Common myeloid progenitor, CD34-positive (primary cell): ENCODE measurements at places on chromosomes 16 and 17.
A peak's percentile ranks its signal among the peaks of the same experiment; 100 is the strongest.

- no peaks in the 10 kb centered on the region for H3K4me1 ChIP-seq
- H3K27ac ChIP-seq: no peak overlapping the region
- DNase-seq: no peak
- no peak overlapping the region for H3K4me3 ChIP-seq
Observed at GRCh38 chr17:52297230-52298010, 138.9 kb upstream of the CA10 start.

DNA sequence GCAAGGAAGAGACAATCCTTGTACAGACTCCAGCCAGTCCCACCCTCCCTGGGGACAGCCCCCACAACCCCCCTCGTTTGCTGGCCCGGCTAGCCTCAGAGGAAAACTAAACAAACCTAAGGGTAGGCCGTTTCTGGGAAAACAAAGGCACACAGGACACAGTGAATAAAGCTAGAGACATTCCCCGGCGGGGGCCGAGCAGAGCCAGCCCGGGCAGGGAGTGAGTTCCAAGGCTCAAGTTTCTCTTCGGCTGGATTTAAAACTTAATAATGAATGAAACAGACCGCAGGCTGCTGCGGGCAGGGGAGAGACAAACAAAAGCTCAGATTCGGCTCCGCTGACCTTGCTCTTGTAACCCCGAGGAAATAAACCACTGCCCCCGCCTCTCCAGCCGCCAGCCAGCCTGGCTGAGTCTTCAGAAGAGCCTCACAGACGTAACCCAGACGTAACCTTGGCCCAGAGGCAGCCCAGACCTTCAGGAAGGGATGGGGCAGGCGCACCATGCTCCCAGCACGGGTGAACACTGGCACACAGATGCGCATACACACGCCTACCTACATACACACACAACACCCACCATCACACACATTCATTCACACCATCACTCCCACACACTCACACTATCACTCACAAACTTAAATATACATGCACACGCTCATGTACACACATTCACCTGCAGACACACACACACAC lies 216.0 kb downstream of the ZNF423 start:
- no peak for DNase-seq
- H3K4me3 ChIP-seq: no peak overlapping the region
- no peak overlapping the region for H3K27ac ChIP-seq
- H3K27me3 ChIP-seq: no peaks in the 10 kb centered on the region
- no peaks in the 10 kb centered on the region for H3K36me3 ChIP-seq

- no peak for DNase-seq
- H3K27ac ChIP-seq: no peak overlapping the region
- no peaks in the 10 kb centered on the region for H3K4me1 ChIP-seq
- no peak overlapping the region for H3K4me3 ChIP-seq
Observed at GRCh38 chr16:12027558-12028287, 51.2 kb downstream of the SNX29 start.

DNA sequence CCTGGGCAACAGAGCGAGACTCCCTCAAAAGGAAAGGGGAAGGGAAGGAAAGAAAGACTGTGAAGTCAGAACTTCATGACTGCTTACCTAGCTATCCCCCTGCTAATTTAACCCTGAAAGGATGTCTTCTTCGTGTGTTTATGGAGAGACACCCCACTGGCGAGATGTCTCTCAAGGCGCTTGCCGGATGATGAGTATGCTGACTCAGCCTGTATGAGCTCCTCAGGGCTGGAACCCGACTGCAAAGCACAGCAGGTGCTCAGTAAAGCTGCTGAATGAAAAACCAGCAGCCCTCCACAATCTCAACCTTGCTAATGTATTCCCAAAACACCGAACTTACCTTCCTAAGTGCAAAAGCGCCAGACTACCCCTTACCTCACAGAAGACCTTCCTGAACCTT lies 2.3 kb downstream of the ANKFY1 start:
- no peak overlapping the region for H3K27ac ChIP-seq
- H3K36me3 ChIP-seq: peaks cover 11% of the 10 kb centered on the region
- H3K4me3 ChIP-seq: no peak overlapping the region
- H3K4me1 ChIP-seq: peaks cover 13% of the 10 kb centered on the region

GRCh38 chr17:58371300-58371950 lies 19.4 kb upstream of the SUPT4H1 start:
- peaks cover 9% of the 10 kb centered on the region for H3K4me1 ChIP-seq
- no peaks in the 10 kb centered on the region for H3K36me3 ChIP-seq
- H3K4me3 ChIP-seq: no peak overlapping the region

- no peak for DNase-seq
- peak overlapping the region; percentile 70 for H3K4me3 ChIP-seq
- H3K4me1 ChIP-seq: no peaks in the 10 kb centered on the region
Observed at GRCh38 chr16:88535191-88535856, 34.9 kb upstream of the ZC3H18 start.

GRCh38 chr16:11799509-11800381 lies 2.7 kb upstream of the ZC3H7A start:
- no peak overlapping the region for H3K4me3 ChIP-seq
- H3K4me1 ChIP-seq: peaks cover 50% of the 10 kb centered on the region
- DNase-seq: peak; percentile 71
- H3K27me3 ChIP-seq: no peaks in the 10 kb centered on the region
- no peak overlapping the region for H3K27ac ChIP-seq

DNA sequence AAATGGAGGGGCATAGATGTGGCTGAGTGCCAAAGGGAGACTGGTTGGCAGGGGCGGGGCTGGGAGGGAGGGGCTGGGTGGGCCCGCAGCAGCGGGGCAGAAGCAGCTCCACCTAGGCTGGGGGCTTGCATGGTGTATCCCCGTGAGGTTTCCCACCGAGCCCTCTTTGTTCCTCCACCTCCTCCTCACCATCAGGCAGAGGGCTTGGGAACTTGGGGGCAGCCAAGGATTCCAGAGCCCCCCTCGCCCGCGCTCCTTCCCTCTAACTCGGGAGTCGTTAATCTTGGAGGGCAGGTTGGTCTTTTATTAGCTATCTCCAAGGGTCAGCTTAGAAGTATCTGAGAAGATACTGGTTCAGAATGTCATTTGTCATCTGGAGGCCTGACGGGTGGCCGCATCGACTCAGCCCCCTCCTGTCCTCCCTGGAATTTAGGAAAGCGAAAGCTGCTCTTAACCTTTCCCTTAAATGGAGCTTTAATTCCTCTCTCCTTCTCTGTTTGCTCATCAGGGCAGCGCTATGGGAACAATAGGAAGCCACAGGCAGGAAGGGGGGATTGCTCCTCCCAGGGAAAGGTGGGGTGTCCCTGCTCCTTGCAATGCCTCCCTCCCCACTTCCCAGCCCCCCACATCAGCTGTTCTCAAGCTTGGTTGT lies 274.3 kb upstream of the XYLT1 start:
- no peak overlapping the region for H3K27ac ChIP-seq
- no peak for DNase-seq
- no peak overlapping the region for H3K4me3 ChIP-seq
- no peaks in the 10 kb centered on the region for H3K36me3 ChIP-seq
- no peaks in the 10 kb centered on the region for H3K4me1 ChIP-seq
- peaks cover 4% of the 10 kb centered on the region for H3K27me3 ChIP-seq

DNA sequence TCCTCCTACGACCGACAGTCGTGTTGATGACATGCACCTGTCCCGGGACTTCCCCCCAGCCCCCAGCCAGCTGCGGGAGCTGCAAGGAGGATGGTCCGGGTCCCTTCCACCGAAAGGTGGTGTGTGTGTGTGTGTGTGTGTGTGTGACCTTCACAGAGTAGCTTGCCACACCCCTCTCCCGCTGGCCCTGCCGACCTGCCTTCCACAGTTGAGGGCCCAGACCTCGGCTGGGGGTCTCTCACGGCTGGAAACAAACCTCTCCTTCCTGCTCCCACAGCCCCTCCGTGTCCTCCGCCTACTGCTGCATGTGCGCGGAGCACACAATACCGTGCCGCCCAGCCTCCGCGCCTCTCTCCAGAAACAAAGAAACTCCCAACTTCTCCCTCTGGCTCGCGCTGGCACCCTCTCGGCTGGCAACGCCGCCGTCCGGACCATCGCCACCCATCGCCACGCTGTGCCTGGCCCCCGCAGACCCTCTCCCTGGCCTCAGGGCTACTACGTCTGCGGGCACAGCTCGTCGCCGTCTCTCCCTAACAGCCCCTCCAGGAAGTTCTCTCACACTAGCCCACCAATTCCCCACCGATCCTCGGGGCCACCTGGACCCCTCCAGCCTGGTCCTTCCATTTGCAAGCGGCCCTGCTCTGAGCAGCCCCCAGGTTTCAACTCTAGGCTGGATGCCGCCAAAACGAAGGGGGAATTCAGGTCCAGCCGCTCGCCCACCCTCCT lies 81.2 kb downstream of the TIMM22 start:
- no peak overlapping the region for H3K4me3 ChIP-seq
- H3K36me3 ChIP-seq: peaks cover 5% of the 10 kb centered on the region
- H3K27me3 ChIP-seq: no peaks in the 10 kb centered on the region
- H3K27ac ChIP-seq: no peak overlapping the region
- no peaks in the 10 kb centered on the region for H3K4me1 ChIP-seq

DNA sequence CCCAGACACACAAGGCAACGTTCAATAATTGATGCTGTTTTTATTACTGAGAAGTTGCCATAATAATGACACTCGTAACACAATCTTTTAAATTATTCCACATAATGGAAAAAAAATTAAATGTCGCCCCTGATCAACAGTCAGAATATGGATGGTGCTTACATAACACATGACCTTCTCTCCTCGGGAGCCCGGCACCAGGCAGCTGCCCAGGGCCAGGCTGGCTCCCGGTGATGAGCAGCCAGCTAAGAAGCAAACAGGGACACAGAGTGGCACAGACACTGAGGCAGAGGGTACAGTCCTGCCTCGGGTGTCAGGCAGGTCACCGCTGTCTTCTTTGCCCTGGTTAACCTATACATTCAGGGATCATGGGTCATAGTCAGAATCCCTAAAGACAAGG lies 137.9 kb downstream of the SLC39A11 start:
- no peak for DNase-seq
- no peaks in the 10 kb centered on the region for H3K4me1 ChIP-seq
- no peak overlapping the region for H3K4me3 ChIP-seq

DNA sequence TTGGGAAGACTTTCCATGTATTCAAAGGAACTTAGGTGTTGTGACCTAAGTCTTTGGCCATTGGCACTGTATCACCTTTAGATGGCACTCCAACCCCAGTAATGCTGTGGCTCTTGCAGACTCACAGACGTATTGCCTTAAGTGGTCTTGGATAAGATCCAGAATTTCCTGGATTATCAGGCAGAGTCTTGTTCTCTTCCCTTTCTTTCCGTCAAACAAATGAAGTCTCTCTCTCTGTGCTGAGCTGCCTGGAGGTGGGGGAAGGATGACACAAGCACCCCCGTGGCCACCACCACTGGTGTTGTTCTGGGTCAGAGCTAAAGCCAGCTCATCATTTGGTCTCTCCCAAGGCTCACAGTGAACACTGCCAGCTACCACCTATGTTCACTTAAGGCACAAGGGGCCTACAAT lies 789.9 kb upstream of the KIF2B start:
- no peak for DNase-seq
- no peaks in the 10 kb centered on the region for H3K4me1 ChIP-seq
- no peaks in the 10 kb centered on the region for H3K27me3 ChIP-seq
- H3K4me3 ChIP-seq: no peak overlapping the region

DNA sequence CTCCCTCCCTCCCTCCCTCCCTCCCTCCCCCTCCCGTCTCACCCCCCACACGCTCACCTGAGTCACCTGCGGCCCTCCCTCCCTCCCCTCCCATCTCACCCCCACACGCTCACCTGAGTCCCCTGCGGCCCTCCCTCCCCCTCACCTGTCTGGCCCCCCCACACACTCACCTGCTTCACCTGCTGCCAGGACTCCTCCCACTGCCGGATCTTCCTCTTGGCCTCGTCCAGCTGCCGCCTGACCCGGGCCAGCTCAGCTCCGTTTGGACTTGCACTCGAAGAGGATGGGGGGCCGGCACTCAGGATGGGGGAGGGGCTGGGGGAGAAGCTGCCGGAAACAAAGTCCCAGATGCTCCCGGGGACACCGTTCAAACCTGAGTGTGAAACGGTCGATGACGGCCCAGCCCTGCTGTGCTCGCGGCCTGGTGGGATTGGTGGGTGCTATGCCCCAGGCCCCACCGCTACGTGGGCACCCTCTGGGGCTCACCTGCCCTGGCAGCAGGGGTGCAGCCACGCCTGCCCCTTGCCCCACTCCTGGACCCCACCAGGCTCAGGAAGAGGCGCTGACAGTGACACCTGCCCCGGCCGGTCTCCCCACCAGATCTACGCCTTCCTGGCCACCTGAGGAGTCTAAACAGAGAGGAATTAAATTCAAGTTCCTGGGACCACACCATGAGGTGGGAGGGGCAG lies 15.9 kb downstream of the GNPTG start:
- no peak overlapping the region for H3K27ac ChIP-seq
- H3K4me1 ChIP-seq: no peaks in the 10 kb centered on the region

GRCh38 chr16:1525871-1526607 lies 7.4 kb upstream of the TMEM204 start:
- no peak overlapping the region for H3K27ac ChIP-seq
- H3K27me3 ChIP-seq: no peaks in the 10 kb centered on the region
- DNase-seq: no peak
- H3K4me3 ChIP-seq: no peak overlapping the region
- no peaks in the 10 kb centered on the region for H3K4me1 ChIP-seq
- peaks cover 4% of the 10 kb centered on the region for H3K36me3 ChIP-seq

GRCh38 chr16:76293980-76294379 lies 16.8 kb downstream of the CNTNAP4 start:
- DNase-seq: no peak
- no peak overlapping the region for H3K4me3 ChIP-seq
- H3K27me3 ChIP-seq: no peaks in the 10 kb centered on the region
- H3K36me3 ChIP-seq: no peaks in the 10 kb centered on the region
- H3K27ac ChIP-seq: no peak overlapping the region

GRCh38 chr17:45770632-45771270 lies 13.4 kb upstream of the CRHR1 start:
- H3K27me3 ChIP-seq: peaks cover 67% of the 10 kb centered on the region
- no peak overlapping the region for H3K27ac ChIP-seq
- no peak for DNase-seq

GRCh38 chr17:76670020-76670717 lies 26.6 kb upstream of the ST6GALNAC1 start:
- no peaks in the 10 kb centered on the region for H3K27me3 ChIP-seq
- no peak overlapping the region for H3K27ac ChIP-seq
- H3K4me3 ChIP-seq: no peak overlapping the region
- no peak for DNase-seq

GRCh38 chr17:72900654-72900971 lies 191.9 kb downstream of the SLC39A11 start:
- no peak overlapping the region for H3K4me3 ChIP-seq
- no peaks in the 10 kb centered on the region for H3K36me3 ChIP-seq
- no peaks in the 10 kb centered on the region for H3K27me3 ChIP-seq
- peak; percentile 35 for DNase-seq

DNA sequence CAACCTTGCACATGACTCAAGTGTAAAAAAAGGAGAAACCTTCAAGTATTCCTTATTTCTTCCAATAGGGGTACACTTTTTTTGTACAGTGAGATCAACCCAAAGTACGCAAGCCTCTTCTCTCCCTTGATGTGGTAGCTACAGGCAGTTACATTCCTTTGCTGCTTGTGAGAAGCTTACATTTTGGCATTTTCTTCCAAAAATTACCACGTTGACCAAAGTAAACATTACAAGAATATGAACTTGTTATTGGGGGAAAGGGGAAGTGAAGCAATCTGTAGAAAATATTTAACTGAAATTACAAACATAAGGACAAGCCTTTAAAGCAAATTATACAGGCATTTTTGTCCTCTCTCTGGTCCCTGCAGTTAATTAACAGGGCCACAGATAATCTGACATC lies 97.0 kb upstream of the TOB1 start:
- H3K27ac ChIP-seq: no peak overlapping the region
- no peak overlapping the region for H3K4me3 ChIP-seq
- no peaks in the 10 kb centered on the region for H3K27me3 ChIP-seq
- no peak for DNase-seq
- H3K36me3 ChIP-seq: peaks cover 16% of the 10 kb centered on the region

GRCh38 chr16:30184096-30184890 lies 891 bp downstream of the CORO1A start:
- peak overlapping the region; percentile 85 for H3K4me3 ChIP-seq
- peak overlapping the region; percentile 76 for H3K27ac ChIP-seq
- peaks cover 12% of the 10 kb centered on the region for H3K36me3 ChIP-seq
- peak; percentile 90 for DNase-seq
- H3K27me3 ChIP-seq: no peaks in the 10 kb centered on the region
